Activated CD4-positive, alpha-beta T cell treated with anti-CD3 and anti-CD28 coated beads, Interleukin-2, amount 50 U/mL, for 48 hours (primary cell): ENCODE measurements at places on chromosomes 6 and 20.
A peak's percentile ranks its signal among the peaks of the same experiment; 100 is the strongest.

GRCh38 chr20:15913391-15914025, 659.7 kb downstream of the KIF16B start:
- no peak for DNase-seq

DNA sequence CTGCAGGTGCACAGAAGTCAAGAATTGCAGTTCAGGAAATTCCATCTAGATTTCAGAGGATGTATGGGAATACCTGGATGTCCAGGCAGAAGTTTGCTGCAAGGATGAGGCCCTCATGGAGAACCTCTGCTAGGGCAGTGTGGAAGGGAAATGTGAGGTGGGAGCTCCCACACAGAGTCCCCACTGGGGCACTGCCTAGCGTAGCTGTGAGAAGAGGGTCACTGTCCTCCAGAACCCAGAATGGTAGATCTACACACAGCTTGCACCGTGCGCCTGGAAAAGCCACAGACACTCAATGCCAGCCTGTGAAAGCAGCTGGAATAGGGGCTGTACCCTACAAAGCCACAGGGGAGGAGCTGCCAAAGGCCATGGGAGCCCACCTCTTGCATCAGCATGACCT, 681.4 kb downstream of the EPHA7 start:
- DNase-seq, result no peak

- DNase-seq, result no peak
Measured at GRCh38 chr6:122553697-122554096, 56.5 kb upstream of the PKIB start.

- DNase-seq, result no peak
Measured at GRCh38 chr6:26392932-26393636, 9.0 kb upstream of the BTN3A1 start.

- DNase-seq, result no peak
Measured at GRCh38 chr6:46014046-46014445, 1.6 kb downstream of the CLIC5 start.

- peak; percentile 71 for DNase-seq
Measured at GRCh38 chr6:16690608-16691142, 70.6 kb downstream of the ATXN1 start.

GRCh38 chr6:66897576-66897975, 1190.5 kb upstream of the EYS start:
- no peak for DNase-seq

DNA sequence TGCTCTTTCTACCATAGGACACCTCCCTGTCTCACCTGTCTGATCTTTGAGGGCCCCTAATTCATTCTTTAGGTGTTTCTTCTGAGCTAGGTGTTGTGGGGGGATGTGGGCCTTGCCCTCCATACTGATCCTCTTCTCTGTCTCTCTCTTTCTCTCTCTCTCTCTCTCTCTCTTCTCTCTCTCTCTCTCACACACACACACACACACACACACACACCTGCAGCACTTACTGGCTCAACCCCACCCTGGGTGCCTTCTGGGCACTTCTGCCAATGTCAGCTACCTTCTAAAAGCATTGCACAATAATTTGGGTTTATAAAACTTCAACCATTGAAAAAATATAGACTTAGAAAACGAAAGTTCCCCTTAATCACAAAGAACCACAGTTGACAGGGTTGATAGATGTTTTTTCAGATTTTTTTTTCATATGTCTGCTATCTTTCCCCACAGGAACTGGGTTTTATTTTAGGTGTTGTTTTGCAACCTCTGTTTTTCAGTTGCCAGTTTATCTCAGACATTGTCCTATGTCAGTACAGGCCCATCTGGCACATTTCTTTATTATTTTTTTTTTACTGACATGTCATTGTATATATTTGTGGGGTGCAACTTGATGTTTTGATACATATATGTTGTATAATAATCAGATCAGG, 28.1 kb downstream of the PKIG start:
- DNase-seq, result no peak

GRCh38 chr6:144119376-144119775, 24.0 kb upstream of the SF3B5 start:
- no peak for DNase-seq

GRCh38 chr6:87102151-87102621, 7.3 kb upstream of the CGA start:
- DNase-seq, result no peak

DNA sequence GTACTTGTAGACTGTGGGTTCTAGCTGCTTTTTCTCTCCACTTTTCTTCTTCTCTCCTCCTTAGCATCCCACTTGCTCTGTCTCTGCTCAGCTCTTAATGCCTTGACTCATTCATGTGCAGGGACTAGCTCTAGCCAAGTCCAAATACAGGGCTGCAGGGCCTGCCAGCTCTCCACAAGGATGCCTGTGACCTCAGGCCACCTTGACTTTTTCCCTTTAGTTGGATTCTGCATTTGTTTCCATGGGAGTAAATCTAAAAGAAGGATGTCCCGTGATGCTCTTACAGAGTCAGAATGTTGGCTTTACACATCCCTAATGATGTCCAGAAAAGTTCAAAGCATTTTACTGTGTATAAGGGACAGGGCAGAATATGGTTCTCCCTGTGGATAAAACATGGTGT, 101.8 kb upstream of the PREP start:
- DNase-seq, result no peak

DNA sequence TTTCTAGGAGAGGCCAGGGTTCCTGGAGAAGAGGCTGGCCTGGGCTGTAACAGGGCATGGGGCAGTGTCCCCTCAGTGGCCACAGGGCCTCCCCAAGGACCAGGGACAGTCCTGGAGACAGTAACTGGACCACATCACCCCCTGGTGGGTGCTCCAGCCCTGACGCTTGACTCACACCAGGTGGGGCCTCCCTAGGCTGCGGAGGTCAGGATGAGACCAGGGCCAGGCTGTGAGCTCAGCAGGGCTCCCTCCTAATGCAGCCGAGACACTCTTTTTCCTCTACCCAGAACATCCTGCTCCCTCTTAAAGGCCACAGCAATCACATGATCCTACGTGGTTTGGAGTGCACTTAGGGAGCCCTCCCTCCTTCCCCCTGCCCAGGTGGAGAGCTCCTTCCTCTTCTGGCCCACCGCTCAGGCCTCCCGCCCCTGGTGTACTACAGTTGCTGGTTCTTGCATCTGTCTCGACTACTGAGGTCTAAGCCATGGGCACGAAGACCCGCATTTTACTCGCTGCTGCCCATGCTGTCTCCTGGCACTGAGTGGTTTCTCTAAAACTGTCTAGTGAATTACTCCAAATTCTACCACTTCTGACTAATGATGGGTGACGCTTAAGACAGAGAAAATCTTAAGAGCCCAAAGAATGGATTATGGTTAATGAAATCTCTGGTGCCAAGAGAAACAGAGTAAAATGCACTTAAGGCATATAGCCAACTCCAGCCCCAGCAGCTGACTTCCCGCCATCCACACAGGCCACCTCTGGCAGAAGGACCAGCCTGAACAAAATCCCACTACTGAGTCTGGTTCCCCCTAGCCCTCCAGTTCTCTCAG, 166.1 kb upstream of the CST7 start:
- no peak for DNase-seq

DNA sequence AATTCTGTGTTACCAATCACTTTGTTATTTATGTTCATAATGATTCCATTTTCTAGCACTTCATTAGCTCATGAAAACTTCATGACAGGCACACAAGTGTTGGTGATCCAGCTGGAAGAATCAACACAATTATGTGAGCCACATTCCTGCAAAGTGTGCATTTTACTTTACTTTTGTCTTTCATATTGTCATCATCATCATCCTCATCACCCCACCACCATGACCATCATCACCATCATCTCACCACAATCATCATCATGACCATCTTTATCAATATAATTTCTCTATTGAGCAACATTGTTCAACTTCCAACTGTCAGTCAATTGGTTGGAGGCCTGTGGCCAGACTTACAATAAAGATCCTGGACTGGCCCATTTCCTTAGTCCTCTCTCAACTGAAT, 159.4 kb upstream of the PRSS16 start:
- DNase-seq, result no peak

DNA sequence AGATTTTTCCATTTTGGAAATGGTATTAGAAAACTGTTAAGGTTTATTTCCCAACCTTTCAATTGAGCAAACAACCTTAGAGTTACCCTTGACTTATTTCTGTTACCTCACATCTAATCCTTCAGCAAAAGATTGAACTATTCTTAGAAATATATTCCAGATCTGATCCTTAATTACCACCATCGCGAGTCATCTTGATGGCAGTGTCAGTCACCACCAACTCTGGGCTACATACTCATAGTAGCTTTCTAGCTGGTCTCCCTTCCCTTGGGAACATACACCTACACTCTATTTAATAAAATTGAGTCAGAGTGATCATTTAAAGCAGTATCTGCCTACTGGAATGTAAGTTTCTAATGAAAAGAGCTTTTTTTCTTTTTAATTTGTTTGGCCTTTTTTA, 308.2 kb downstream of the EYS start:
- no peak for DNase-seq

DNA sequence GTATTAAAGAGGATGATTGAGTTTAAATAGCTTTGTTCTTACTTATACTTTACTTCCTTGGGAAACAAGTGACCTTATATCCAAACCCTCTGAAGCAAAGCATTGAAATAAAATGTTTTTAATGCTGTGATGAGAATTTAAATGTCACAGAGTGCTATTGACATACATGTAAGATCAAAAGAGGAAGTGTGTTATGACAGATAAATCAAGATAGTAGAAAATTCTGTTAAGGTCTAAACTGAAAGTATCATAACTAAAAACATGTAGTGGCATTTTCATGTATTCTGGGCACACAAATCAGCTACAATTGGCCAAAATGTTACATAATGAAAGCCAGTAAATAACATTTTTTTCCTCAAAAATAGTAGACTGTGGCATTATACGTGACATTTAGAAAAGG, 318.0 kb downstream of the GRIK2 start:
- no peak for DNase-seq

- no peak for DNase-seq
Measured at GRCh38 chr20:59146780-59147565, 16.6 kb upstream of the ZNF831 start.

DNA sequence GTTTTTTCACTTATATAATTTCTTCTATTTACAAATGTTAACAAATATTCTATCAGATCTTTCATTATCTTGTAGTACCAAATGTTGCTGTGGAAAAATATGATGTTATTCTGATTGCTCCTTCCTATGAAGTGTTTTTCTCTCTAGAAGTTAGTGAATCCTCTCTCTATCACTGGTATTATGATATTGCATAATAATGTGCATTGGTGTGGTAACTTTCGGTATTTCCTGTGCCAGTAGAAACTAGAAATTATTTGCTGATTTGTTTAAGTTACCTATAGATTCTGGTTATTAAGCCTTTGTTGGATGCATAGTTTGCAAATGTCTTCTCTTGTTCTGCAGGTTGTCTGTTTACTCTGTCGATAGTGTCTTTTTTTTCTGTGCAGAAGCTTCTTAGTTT, 342.5 kb downstream of the CENPW start:
- no peak for DNase-seq

DNA sequence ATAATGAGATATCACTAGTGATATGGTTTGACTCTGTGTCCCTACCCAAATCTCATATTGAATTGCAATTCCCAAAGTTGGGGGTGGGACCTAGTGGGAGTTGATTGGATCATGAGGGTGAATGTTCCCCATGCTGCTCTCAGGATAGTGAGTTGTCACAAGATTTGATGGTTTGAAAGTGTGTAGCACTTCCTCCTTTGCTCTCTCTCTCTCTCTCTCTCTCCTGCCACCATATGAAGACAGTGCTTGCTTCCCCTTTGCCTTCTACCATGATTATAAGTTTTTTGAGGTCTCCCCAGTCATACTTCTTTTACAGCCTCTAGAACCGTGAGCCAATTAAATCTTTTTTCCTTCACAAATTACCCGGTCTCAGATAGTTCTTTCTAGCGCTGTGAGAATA, 1002.0 kb upstream of the ADGRB3 start:
- DNase-seq, result no peak

GRCh38 chr20:3464166-3464565, 6.7 kb upstream of the ATRN start:
- DNase-seq, result no peak

DNA sequence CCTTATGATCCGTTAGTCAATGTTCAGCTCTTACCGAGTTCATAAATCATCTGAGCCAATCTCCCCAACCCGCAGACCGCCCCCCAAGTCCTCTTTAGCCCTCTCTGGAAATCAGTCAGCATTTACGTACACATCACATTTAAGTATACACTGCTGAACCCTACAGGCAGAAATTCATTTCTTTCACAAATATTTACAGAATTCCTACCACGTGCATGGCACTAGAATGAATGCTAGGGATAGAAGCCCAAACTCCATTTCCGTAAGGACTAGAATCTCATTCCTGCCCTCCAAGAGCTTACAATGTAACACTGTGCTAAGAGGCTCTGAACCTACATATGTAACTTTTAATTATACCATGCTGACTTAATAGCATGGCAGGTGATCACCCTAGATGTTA, 1.8 kb downstream of the OSER1 start:
- no peak for DNase-seq

GRCh38 chr6:122389704-122390372, 9.6 kb upstream of the HSF2 start:
- DNase-seq, result no peak

DNA sequence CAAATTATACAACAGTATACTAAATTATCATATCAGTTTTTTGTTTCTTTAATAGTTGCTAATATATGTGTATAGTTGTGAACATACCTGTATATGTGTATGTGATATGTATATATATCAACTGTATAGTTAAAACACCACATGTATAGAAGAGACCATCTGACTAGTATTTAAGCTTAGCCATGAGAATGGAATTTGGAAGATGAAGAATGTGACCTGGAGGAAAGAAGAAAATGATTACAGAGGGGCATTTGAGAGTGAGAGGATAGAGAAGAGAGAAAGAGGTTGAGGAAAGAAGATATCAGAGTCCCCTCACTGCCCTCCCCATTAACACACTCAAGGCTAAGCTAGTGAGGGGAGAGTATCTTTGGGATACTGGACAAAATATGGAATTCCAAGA, 335.9 kb downstream of the BCKDHB start:
- DNase-seq, result no peak

DNA sequence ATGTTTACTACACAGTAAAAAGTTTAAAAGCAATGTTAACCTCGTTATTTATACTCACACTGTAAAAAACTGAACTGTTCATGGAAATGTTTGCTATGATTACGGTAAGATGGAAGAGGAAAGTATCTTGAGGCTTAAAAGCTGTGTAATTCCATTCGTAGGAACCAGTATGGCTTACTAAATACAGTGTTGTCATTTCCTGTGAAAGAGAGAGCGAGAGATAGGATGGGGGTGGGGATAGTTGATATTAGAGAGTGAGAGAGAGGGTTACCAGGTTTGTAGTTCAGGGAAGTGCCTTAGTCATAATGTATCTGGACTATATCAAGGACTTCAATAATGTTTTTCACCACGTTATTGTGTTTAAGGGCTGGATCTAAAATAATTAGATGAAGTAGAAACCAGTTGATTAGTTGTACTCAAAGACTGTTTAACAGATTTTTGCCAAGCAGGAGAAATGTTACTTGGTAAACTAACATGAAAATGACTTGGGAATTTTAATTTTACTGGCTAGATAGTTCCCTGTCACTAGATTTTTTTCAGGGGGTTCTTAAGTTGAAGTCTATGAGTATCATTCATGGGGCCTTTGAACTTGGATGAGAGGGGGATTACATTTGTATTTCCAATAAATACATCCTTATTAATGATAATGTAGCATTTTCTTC, 30.4 kb downstream of the AFDN start:
- no peak for DNase-seq
